IPS-NIHi11 (cell line): ENCODE measurements at places on chromosomes 4 and X.

DNA sequence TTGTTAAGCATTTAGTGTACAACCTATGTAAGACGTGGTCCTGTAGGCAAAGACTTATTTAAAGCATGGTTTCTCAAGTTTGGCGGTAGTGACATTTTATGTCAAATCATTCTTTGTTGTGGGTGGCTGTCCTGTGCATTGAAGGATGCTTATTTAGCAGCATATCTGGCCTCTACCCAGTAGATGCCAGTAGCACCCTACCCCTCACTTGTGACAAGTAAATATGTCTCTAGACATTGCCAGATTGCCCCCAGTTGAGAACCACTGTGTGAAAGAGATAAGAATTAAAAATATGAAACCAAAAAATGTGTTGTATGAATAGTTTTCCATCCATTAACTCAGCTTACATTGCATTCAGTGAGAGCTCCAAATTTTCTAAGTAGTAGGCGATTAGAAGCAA is 25.5 kb downstream of the MMAA start:
- no peak for DNase-seq

DNA sequence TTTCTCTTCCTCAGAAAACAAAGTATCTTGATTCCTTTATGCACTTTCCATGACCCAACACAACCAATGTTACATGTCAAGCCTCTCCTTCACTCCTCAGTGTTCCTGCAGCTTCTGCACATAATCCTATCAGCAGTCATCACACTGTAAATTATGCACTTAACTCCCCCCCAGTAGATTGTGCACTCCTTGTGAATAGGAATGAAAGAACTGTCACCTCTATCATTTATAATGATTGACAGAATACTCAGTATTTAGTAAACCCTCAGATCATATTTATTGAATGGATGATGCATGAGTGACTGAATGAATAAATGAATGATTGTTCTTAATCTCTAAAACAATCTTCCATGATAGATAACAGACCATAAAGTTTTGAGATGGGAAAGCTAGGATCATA is 253.3 kb downstream of the HS3ST1 start:
- no peak for DNase-seq

DNA sequence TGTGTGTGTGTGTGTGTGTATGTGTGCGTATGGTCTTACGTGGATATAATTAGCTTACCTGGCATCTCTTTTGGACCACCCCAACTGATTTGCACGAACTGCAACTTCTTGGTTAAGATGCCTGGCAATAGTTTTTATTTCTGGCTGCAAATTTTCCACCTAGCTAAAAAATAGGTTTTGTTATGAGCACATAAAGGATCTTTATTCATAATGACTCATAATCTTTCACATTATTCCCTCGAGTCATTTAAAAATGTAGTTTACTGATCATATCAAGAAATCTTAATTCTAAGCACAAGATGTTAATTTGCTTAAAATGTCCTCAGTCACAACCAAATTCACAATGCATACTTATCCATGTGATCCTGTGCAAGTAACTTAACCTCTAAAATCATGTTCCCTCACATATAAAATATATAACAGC is 1.5 kb downstream of the COX18 start:
- no peak for DNase-seq

- DNase-seq, result no peak
Measured at GRCh38 chrX:1555370-1555769, 18.4 kb upstream of the P2RY8 start.

GRCh38 chr4:57136281-57136680 is 26.1 kb upstream of the IGFBP7 start:
- DNase-seq, result no peak

DNA sequence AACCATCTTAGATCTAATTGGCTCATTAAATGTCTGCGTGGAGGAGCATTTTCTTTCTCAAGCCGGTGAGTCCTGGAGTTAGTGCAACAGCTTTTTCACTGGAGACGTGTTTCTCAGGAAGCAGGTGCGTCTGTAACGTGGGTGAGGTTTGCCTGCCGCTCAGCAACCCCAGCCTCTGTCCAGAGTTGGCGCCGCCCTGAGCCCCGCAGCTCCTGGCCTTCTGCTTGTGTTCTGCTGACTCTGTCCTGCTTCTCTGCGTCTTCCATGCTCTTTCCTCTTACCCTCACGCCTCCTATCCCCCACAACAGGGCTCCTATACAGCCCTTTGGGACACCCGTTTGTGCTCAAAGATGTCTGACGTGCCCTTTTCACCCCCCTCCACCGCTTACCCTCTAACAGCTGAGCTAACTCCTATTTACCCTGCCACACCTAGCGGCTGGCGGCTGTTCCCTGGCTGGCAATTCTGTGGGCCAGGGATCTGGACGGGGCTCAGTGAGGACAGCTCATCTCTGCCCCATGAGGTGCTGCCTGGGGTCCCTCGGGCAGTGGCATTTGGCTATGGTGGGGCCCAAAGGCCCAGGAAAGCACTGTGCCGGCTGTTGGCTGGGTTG is 18.8 kb downstream of the DOK7 start:
- DNase-seq, result no peak

- no peak for DNase-seq
Measured at GRCh38 chrX:66014556-66014955, 25.3 kb downstream of the VSIG4 start.

DNA sequence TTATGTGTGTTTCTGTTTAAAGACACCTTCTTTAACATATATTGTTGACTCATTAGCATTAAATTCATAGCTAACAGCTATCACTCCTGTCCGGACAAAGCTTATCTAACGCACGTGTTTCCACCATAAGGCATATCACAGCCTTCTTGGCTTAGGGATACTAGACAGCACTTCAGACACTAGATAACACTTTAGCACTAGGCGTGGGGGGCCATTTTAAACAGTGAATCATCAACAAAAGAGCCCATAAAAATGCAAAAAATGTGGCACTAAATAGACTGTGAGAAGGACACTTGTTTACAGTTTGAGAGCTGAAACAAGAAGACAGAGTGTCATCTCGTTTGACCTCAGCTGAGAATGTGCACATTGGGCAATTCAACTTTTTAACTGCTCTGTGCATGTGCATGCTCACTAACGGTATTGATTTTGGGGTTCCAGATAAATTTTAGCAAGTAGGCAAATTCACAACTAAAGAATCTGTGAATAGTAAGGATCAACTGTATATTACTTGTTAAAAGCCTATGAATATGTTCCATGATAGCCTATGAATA is 58.9 kb upstream of the RAI2 start:
- no peak for DNase-seq

GRCh38 chr4:176790398-176790797 is 2.3 kb downstream of the VEGFC start:
- no peak for DNase-seq

GRCh38 chr4:40193016-40193571 is 3.7 kb upstream of the RHOH start:
- DNase-seq, result no peak

- DNase-seq, result no peak
Measured at GRCh38 chr4:89755220-89755619, 81.7 kb downstream of the SNCA start.

GRCh38 chr4:76641758-76642157 is 206.7 kb downstream of the SHROOM3 start:
- DNase-seq, result no peak
